ENCODE measurements at places on chromosomes 3 and 15.

DNA sequence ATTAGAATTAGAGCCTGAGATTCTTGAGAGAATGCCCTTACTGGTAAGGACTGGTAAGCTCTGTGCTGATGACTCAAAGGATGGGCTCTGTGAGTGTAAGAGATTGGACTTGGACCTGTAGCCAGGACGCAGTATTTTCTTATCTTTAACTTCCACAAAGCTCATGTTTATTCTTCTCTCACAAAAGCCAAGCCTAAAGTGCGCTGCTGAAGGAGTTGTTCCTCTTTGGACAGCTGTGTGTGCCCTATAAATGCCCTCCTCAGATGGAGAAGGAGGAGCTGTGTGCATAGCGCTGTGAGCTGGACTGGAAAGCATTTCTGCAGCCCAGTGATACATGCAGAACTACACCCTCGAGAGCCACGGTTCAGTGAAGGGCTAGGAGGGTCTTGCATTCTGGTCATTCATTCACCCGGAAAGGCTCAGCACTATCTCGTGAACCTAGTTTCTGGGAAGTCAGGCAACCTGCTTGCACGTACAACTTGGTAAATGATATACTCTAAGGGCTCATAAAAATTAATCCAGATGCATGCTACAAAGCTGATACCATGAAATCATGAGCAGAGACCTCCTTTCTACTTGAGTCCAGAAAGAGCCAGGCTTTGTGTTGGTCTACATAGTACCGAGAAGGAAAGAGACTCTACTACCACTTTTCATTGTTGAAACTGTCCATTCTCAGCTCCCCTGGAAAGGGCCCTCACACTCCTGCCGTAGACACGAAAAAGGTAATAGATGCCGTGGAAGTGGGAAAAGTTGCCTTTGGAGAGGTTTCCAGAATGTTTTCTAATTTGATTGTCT, 103.0 kb upstream of the TBL1XR1 start:
- DNase-seq = no peak

DNA sequence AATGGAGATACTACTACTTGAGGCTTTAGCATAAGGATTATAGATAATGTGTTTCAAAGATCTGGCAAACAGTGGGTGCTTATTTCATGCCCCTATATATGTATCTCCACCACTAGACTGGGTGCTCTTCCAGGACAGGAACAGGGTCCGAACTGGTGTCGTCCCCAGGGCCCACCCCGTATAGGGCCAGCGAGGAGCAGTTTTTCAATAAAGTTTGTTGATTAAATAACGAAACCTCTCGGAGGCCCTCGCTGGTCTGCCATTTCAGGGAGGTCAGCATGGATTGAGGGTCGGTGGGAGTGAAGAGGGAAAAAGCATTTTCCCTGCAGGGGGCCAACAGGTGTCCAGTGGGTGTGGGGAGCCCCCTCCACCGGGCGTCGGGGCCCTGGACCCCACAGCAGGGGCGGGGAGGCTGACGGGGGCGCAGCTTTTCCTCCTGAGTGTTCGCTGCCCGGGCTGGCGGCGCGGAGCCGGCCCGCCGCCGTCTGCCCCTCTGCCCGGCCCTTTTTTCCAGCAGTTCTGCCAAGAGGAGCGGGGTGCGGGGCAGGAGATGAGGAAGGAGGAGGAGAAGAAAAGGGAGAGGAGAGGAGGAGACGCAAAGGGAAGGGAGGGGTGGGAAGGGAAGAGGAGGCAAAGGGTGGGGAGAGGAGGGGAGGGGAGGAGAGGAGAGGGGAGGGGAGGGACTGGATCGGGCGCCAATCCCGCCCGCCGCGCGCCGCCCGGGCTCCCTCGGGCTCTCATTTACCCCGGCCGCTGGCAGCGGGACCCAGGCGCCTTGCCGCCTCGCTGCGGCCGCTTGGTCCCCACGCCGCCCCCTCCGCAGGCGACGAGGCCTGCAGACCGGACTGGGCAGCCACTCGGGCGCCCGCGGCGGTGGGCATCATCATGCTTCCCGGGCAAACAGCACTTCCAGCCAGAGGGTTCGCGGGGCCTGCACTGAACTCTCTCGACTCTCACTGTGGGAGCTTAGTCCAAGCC, 66.3 kb downstream of the ISG20 start:
- DNase-seq = no peak

DNA sequence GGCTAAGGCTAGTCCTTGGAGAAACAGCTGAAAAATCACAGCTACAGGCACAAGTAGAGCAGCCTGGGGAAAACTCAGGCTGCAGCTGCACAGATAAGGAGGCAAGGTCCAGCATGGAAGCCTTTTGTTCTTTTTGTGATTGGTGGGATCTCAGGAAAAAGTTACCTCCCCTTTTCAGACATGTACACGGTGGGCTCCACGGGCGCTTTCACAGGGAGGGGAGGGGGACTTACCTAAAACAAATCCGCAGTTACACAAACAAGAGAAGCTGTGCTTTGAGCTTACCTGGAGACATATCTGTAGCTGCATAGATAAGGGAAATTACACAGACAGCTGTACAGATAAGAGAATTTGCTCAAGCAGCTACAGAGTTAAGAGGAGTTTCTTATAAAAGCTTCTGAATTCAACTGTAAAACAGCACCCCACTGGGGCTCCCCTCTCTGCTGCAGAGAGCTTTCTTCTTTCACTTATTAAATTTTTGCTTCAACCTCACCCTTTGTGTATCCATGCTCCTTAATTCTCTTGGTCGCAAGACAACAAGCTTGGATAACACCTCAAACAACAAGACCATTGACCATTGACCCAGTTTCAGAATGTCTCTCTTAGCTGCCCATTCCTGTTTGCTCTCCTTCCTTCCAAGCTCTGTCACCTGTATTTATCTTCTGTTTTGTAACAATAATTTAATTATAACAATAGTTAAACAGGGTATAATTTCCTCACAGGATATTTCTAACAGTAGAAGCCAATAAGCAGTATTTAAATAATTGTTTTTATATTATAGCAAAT, 10.9 kb upstream of the CD200 start:
- no peak for DNase-seq

GRCh38 chr3:99388780-99389179, 249.6 kb upstream of the COL8A1 start:
- DNase-seq = no peak

GRCh38 chr3:192869131-192870031, 48.3 kb downstream of the MB21D2 start:
- DNase-seq = no peak
